ENCODE measurements at places on chromosomes 1 and 21. TPM values are rescaled to one million over a fixed set of nuclear protein-coding genes. Genes with fewer than 3 reads are reported as not detected.

GRCh38 chr1:30038134-30039025 is 685.0 kb downstream of the MATN1 start:
- no peak for DNase-seq
- H3K27me3 ChIP-seq = no peaks in the 10 kb centered on the region
- no peaks in the 10 kb centered on the region for H3K36me3 ChIP-seq

DNA sequence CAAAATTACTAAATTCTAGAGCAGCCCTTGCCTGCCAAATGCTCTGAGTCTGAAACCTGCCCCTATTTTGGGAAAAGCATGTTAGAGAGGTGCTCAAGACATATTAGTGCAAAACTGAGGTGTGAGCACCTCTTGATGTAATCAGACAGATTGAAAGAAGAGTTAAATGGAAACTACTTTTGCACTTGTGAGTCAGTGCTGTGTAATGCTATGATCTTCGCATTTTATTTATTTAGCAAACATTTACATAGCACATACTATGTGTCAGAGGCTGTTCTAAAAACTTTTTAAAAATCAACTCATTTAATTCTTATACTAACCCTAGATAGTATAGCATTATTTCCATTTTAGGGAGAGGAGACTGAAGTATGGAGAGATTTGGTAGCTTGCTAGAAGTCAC is 138.1 kb downstream of the ELAVL4 start:
- no peak overlapping the region for H3K4me3 ChIP-seq
- H3K27me3 ChIP-seq = 0 out of 2 replicates have a peak, but pooled peaks cover 3% of the 10 kb centered on the region
- no peaks in the 10 kb centered on the region for H3K4me1 ChIP-seq
- H3K36me3 ChIP-seq = no peaks in the 10 kb centered on the region

- no peak for DNase-seq
- no peak overlapping the region for H3K4me3 ChIP-seq
- H3K27ac ChIP-seq = no peak overlapping the region
Measured at GRCh38 chr1:100752791-100753190, 33.2 kb downstream of the VCAM1 start.

- DNase-seq = no peak
- H3K4me3 ChIP-seq = no peak overlapping the region
- no peaks in the 10 kb centered on the region for H3K4me1 ChIP-seq
Measured at GRCh38 chr1:192489748-192490147, 85.8 kb upstream of the RGS1 start.

KLHDC8A gene
- total RNA-seq = 0.49 TPM

GRCh38 chr1:61604684-61605083 is 120.3 kb downstream of the TM2D1 start:
- DNase-seq = no peak
- H3K27me3 ChIP-seq = no peaks in the 10 kb centered on the region
- no peaks in the 10 kb centered on the region for H3K36me3 ChIP-seq
- no peak overlapping the region for H3K4me3 ChIP-seq
- no peak overlapping the region for H3K27ac ChIP-seq

DNA sequence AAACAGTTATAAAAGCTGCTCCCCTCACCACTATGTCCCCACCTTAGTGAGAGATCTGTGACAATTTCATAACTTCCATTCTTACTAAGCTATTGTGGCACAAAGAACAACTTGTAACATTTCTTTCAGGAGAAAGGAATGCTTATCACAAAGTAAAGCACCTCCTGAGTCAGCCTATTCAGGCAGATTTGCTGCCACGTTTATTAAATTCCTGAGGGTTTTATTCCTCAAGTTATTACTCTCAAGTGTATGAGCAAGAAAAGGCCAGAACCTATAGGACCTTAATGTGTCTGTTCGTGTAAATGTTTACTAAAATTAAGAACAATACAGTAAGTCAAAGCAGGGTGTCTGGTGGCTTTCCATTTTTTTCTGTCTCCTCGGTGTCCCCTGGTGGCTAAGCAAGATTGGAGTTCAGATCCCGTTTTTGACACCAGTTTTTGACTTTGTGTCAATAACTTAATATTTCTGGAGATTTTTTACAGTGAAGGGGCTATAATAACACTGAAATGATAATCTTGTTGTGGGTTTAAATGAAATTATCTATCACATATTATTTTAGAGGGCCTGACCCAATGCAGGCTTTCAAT is 1539.6 kb downstream of the BRINP3 start:
- no peaks in the 10 kb centered on the region for H3K36me3 ChIP-seq
- no peak overlapping the region for H3K4me3 ChIP-seq
- no peaks in the 10 kb centered on the region for H3K27me3 ChIP-seq
- DNase-seq = peak; percentile 26
- H3K4me1 ChIP-seq = no peaks in the 10 kb centered on the region

DNA sequence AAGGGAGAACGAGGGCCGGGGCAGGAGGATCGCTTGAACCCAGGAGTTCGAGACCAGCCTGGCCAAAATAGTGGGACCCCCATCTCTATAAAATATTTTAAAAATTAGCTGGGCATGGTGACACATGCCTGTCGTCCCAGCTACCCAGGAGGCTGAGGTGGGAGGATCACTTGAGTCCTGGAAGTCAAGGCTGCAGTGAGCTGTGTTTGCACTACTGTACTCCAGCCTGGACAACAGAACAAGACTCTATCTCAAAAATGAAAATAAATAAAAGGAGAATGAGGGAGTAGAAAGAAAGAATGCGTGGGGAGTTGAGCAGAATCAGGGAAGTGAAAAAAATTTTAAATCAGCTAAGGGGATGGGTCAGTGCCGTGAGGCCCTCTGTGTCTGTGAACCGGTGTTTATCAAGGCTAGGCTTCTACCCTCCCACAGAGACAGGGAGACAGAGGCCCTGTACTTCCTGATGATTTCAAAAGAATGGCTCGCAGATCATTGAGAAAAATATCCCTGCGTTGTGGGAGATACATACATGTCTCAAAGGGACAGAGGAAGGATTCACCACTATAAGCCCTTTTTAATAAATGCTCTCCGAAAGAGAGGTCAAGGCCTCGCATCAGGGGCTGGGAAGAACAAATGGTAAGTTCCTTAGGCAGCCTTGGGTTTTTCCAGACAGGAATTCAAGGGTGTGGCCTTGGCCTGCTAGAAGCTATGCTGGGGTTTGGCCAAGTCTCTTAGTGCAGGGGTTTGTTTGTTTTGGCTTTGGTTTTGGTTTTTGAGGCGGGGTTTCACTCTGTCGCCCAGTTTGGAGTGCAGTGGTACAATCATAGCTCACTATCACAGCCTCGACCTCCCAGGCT is 20.7 kb downstream of the IL10RB start:
- H3K27me3 ChIP-seq = no peaks in the 10 kb centered on the region
- no peaks in the 10 kb centered on the region for H3K36me3 ChIP-seq
- H3K4me1 ChIP-seq = peaks cover 12% of the 10 kb centered on the region
- peak; percentile 38 for DNase-seq
- no peak overlapping the region for H3K4me3 ChIP-seq

DNA sequence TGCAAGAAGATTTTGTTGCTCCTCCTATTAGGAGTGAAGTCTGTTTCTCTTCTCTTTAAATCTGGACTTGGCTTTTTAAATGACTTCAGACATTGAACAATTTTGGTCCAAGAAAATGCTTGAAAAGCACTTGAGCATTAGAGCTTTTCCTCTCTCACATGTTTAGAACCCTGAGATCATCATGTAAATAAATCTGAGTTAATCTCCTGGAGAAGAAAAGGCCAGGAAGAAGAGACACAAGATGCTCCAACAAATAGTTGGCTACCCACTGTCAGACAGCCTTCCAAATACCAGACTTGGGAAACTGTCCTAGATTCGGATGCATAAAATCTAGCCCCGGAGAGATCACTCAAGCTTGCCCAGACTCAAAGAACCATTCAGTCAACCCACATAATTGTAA is 1353.1 kb upstream of the ADGRL4 start:
- H3K27ac ChIP-seq = no peak overlapping the region
- no peaks in the 10 kb centered on the region for H3K4me1 ChIP-seq
- DNase-seq = no peak
- H3K27me3 ChIP-seq = no peaks in the 10 kb centered on the region
- no peaks in the 10 kb centered on the region for H3K36me3 ChIP-seq
- no peak overlapping the region for H3K4me3 ChIP-seq

DNA sequence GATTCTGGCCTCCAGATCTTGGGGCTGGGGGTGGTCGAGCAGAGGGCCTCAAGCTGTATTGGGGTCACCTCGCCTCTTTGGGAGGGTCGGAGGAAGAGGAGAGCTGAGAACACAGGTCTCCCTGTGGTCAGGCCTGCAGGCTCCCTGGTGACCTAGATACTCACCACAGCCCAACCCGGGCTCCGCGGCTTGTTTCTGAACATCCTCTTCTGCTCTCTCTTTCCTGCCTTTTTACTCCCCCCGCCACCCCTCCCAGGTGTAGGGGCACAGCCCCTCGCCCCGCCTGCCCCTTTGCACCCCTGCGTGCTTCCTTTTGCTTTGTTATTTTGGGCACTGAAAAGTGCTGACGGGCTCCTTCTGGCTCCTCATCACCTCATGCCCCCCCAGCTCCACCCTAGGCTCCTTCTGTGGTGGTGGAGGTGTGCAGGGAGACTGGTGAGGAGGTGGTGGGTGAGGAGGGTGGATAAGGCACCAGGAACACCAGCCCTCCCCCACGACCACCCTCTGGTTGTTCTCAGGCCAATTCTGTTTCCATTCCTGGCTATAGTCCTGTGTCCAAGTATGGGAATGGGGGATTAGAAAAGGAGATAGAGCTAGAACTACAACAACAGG is 10.6 kb upstream of the LINGO4 start:
- H3K36me3 ChIP-seq = no peaks in the 10 kb centered on the region
- no peak overlapping the region for H3K4me3 ChIP-seq
- H3K4me1 ChIP-seq = no peaks in the 10 kb centered on the region
- no peak for DNase-seq

C1orf116 gene
- total RNA-seq = 3.6 TPM

DNA sequence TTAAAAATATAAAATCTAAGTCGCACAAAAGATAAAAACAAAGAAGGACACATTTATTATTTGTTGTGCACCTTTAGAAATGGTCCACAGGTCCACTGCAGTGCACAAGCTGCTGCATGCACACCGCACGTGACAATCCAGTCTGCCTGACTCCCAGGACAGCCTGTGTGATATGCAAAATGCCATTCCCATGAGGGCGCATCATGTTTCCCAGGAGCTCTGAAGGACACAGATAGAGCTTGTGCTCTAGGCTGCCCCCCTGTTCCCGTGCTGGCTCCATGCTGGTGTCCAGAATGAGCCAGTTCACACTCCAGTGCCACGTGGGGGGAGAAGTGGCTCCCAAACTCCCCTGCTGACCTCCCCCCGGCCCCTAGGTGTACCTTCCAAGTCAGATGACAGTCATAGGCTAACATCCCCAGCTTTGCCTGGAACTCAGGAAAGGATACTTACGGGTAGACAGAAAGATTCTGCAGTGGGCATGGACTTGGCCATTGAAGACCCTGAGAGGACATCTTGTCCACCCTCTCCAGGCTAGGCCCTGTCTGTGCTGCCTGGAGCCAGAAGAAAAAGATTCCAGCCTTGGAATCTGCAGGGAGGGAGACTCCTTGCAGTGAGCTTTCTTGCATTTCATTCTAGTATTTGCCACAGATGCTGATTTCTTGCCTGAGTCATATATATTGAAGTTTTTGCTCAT is 26.3 kb downstream of the RAB7B start:
- no peaks in the 10 kb centered on the region for H3K27me3 ChIP-seq
- no peak for DNase-seq
- no peak overlapping the region for H3K27ac ChIP-seq
- H3K4me3 ChIP-seq = no peak overlapping the region

HSD11B1 gene
- 0.27 TPM for total RNA-seq

DNA sequence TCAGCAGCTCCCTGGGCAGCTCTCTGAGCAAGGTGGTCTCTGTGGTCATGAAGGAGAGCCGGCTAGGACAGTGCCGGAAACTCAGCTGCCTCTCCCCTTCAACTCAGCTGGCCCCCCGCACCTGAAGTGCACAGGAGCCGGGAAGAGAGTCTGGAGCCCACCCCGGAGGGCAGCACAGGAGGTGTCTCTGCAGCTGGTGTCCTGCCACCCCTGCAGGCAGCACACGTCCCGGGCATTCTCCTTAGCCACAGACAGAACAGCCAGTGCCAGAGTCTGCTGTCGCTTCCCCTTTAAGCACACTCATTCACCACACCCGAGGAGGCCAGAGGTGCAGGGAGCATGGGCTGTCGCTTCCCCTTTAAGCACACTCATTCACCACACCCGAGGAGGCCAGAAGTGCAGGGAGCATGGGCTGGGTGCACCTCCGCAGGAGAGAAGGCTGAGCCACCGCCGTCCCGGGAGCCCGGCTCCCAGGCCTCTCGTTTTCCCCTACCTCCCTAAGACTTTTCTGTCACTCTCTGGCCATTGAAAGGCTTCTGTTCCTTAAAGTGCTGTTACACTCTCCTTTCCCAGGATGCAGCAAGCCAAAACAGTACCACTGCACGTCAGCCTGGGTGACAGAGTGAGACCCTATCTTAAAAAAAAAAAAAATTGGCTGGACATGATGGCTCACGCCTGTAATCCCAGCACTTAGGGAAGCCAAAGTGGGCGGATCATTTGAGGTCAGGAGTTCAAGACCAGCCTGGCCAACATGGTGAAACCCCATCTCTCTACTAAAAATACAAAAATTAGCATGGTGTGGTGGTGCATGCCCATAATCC is 16.9 kb upstream of the SAMD11 start:
- no peak overlapping the region for H3K27ac ChIP-seq
- peak; percentile 46 for DNase-seq
- H3K4me1 ChIP-seq = peaks cover 35% of the 10 kb centered on the region
- H3K4me3 ChIP-seq = no peak overlapping the region
- H3K36me3 ChIP-seq = no peaks in the 10 kb centered on the region

SEC16B gene
- total RNA-seq = 1.2 TPM
